ENCODE measurements at places on chromosomes 3 and 15. TPM values are rescaled to one million over a fixed set of nuclear protein-coding genes. Genes with fewer than 3 reads are reported as not detected.

- peak; percentile 83 for DNase-seq
These were observed 45.5 kb downstream of the TMOD3 start for GRCh38 chr15:51874751-51875644.

GRCh38 chr15:63601026-63601703, 4.0 kb downstream of the FBXL22 start:
- no peak for DNase-seq

GRCh38 chr15:54820811-54821210, 375.9 kb downstream of the RSL24D1 start:
- DNase-seq, result no peak

GRCh38 chr3:138060792-138061191, 50.8 kb downstream of the CLDN18 start:
- no peak for DNase-seq

DNA sequence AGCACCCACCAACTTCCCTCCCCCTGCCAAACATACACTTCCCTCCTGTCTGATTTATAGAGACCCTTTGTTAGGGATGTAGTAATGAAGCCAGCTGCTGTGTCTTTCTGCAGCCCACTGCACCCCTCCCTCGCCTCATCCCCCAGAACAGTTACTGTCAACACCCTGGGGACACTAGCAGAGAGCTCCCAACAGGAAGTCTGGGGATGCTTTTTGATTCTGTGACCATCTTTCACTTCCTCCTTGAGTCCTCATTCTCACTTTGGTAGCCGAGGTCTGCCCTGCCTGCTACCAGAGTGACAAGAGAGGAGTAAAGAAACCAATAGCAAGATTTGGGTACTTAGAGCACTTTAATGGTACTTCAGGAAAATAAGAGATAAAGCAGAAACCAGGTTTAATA, 201.6 kb downstream of the SATB1 start:
- no peak for DNase-seq

- DNase-seq, result no peak
These were observed 70.0 kb upstream of the SUCLG2 start for GRCh38 chr3:67724434-67724833.

DNA sequence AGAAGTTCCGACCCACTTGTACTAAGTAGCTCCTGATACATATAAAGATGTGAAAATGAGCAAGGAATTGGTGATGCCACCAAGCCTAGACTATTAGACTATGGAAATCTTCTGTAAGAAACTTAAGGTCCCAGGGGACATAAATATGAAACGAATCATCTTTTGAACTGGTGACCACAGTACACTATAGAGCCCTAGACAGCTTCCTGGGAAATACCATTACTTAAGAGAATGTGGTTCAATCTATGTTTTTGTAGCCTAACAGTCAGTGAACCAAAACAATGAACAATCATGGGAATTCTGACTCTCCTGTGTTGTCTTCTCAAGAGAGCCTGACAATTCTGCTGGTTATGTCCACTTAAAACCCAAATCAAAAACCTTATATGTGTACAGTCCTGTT, 191.6 kb downstream of the GREM1 start:
- no peak for DNase-seq

DNA sequence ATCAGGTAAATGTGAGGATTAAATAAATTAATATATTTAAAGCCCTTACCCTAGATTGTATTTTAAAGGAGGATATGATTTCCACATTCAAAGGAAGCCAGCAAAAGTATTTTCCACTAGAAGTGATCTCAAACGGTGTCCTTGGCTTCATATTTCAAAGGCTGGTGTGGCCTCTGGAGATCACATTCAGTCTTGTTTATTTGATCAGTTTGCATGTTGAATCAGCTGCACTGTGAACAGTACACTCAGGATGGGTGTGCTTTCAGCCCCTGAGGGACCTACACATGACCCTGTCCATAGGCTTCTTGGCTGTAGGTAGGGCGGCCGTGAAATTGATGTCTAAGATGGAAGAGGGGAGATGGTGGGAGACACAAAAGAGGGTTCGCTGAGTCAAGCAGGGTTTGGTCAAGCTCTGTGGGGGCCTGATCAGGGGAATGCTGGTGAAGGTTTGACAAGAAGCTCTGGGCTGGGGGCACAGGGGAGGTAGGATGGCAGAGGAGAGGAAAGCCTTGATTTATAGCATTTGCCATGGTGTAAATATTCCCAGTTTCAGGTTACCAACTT, 21.9 kb downstream of the CYP8B1 start:
- DNase-seq, result no peak

GRCh38 chr3:115667738-115668065, 44.4 kb downstream of the GAP43 start:
- no peak for DNase-seq

DNA sequence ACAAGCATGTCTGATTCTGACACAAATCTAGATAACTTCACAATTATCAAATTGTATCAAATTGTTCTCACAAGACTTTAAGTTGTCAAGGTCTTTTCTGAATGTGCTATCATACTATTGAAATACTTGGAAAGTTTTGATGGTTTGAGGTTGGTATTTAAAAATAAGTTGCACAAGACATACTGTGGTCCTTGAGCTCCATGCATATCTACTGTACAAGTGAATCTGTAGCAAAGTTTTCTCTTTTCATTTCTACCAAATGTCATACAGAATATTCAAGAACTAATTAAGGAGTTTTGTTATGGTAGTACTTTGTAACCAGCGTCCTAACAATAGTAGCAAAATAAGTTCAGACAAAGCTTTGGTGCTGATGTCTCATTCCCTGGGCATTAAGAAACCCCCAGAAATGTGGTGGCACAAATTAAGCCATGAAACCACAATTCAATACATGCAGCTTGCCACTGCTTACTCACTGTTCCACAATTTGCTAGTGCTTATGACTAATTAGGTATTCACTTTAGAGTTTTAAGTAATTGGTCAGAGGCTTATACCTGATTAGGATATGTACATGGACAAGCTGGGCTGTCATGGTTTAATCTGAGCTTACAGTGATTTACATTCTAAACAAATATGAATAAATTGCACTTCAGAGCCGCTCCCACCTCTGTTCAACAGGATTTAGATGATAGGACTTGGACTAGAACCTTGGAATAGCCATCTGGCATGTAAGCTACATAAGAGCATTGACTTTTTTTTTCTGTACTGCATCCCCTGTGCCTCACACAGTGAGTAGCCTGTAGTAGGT, 8.8 kb downstream of the TBC1D23 start:
- no peak for DNase-seq

GRCh38 chr15:57949374-57949943, 116.1 kb downstream of the ALDH1A2 start:
- DNase-seq, result no peak

GRCh38 chr3:95200384-95200783, 1137.5 kb downstream of the NSUN3 start:
- no peak for DNase-seq

DNA sequence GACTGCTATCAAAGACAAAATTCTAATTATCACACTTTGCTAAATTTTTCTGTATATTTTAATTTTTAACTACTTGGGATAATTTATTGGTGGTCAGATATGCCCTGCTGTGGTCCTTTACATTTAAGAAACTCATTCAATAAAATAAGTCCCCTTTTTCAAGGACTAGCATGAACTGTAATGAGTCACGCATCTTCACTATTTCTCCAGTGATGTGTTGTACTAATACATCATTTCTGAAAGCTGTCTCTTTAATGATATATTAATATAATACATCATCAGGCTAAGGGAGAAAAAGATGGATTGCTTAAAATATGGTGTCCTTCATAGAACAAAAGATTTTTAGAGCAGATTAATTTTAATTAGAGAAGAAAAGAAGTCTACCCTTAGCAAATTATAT, 901.4 kb downstream of the DIPK2A start:
- no peak for DNase-seq

GRCh38 chr15:70512772-70513362, 250.5 kb downstream of the UACA start:
- no peak for DNase-seq

DNA sequence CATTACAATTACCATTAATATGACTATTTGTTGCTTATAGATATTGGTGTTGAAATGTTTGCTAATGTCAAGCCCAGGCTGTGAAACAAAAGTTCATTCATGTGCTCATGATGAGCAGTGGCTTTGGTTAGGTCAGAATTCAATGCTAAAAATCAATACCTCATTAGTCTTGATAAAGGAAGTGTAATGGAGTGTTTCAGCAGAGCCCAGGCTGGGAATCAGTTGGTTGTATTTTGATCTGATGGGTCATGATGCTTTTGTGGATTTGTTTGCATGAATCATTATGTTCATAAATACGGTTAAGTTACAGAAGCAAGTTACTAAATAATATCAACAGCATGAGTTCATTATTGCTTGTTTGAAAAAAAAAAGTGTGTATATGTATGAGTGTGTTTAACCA, 13.6 kb upstream of the ZNF774 start:
- no peak for DNase-seq

DNA sequence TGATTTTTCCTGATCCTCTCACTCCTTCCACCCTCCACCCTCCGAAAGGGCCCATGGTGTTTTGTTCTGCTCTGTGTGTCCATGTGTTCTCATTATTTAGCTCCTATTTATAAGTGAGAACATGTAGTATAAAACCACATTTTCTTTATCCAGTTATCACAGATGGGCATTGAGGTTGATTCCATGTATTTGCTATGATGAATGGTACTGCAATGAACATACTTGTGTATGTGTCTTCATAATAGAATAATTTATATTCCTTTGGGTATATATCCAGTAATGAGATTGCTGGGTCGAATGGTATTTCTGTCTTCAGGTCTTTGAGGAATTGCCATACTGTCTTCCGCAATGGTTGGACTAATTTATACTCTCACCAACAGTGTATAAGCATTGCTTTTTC, 126.0 kb downstream of the IMPG2 start:
- DNase-seq, result no peak

DNA sequence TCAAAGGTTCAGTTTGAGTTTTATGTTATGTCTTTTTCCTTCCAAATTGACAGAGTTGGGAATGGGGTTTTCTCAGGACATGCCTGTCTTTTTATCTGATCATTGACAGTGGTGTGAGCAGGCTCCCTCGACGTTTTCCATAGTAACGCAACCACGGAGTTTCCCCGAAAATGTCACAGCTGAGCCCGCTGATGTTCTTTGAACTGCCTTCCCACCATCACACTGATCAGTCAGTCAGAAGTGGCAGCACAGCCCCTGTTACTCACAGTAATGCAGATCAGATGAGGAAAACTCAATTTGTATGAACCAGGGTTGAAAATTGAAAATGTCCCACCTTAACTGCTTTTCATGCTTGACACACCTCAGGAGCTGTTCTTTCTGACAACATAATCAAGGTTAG, 210.4 kb downstream of the NECTIN3 start:
- DNase-seq, result no peak

DNA sequence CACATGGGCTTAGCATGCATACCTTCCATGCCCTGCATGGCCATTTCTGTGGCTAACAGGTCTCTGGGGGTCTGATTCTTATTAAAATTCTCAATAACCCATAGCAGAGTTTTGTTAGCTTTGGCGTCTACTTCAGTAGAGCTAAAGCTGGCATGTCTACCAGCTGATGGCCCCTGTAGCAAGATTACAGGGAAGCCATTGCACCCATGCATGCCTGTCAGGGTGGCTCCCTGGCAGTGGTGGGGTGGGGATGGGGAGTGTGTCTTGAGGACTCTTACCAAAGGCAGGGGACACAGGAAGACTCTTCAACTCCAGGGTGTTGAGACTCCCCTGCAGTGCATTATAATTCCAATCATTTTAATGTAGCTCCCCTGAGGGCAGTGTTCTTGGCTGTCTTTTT, 4.7 kb downstream of the KY start:
- DNase-seq, result no peak

GRCh38 chr3:21792176-21792575, 41.2 kb upstream of the ZNF385D start:
- no peak for DNase-seq

DNA sequence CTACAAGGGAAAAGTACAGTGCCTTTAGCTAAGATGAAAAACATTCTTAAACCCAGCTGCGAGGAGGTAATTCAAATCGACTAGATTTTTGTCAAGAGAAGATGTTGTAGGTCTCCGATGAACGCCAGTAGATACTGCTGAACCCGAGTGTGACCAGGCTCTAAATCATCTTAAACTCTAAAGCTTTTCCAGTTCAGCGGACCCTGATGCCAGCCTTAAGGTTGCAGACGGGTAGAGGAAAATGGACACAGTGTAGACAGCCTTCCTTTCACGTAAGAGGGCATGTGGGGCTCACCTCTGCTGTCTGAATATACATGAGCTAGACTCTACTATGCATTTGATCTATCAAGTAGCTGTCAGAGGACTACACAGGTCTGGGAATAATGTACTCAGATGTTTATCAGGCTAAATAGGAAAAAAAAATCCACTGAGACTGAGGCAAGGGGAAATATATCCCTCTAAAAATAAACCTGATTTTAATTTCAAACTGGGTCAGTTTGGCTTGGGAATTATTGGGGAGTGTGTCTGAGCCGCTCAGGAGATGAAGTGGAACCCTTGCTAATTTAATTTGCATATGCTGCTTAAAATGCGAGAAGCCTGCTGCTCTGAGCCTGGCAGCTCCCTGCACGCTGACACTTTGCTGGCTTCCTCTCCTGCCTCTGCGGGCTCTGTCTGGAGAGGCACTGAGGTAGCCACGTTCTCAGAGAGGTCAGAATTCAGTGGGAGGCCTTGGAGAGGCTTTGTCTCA, 151.9 kb downstream of the CADPS start:
- no peak for DNase-seq

DNA sequence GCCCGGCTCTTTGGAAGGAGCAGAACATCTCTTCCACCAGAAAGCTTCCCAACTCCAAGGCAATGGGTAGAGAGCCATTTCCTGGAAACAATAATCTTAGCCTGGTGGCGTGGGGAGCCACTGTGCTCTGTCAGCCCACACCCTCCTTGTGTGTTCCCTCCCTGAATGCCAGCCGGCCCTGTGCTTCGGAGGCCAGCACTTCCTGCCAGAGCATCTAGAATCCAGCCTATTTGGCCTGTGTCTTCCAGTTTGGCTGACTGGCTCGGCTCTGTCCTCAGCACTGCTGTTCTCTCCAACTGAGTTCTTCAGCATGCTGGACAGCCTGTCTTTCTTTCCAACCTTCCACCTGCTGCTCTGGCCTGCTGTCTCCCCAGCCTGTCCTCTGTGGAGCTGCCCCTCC, 349.3 kb downstream of the MFSD1 start:
- no peak for DNase-seq

DNA sequence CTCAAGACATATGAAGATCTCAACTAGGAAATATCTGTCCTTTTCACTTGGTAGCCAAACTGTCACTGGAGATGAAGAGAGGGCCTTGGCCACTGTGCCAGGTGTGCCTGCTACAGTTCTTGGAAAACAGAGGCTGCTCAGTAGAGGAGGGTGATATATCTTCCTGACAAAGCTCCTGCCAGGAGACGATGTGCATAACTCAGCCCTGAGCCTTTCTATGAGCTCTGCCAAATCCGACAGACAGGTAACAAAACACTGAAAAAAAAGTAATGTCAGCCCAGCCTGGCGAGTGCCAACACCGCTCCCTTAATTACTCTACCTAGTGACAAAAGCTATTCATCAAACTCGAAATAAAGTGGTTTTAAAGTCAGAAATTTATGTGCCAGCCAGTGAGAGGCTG, 123.2 kb downstream of the MFSD1 start:
- no peak for DNase-seq

The GXYLT2 gene
- total RNA-seq, result 4.8 TPM

The RBSN gene
- 19.7 TPM for total RNA-seq

The TMEM207 gene
- total RNA-seq, result not detected

The SERINC4 gene
- total RNA-seq, result not detected

The GOLGA8S gene
- total RNA-seq, result 0.06 TPM

The GP9 gene
- not detected for total RNA-seq

The CYP11A1 gene
- not detected for total RNA-seq

The TMEM44 gene
- total RNA-seq, result 76.5 TPM

The FGF7 gene
- 0.64 TPM for total RNA-seq

The IGF2BP2 gene
- total RNA-seq, result 71.5 TPM

The CPN2 gene
- not detected for total RNA-seq

The STOML1 gene
- 14.6 TPM for total RNA-seq

The ARGFX gene
- total RNA-seq, result not detected

The FHIT gene
- 8.1 TPM for total RNA-seq
